Osteoblast (primary cell): ENCODE measurements at places on chromosomes 16 and 17.

DNA sequence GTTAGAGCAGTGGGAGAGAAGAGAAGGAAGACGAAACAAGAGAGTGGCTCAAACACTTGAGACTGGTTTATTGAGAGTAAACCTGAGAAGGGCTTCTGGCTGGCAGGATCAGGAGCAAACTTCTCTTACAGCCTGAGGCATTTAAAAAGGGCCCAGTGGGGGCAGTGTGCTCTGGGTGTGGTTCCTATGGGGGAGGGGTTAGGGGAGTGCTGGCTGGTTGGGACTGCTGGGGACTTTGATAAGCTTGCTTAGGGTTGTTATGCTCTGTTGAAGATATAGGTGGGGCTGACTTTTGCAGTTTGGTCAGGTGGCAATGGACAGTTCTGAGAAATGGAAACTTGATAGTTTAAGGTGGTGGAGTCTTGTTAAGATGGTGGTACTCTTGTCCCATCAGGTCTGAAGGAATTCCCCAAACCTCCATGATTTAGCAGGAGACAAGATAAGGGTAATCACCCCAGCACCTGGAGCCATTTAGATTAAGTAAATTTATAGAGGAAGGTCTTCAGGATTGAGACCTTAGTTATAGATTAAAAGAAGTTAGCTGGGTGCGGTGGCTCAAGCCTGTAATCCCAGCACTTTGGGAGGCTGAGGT is 79.3 kb downstream of the EMP2 start:
- DNase-seq = no peak

DNA sequence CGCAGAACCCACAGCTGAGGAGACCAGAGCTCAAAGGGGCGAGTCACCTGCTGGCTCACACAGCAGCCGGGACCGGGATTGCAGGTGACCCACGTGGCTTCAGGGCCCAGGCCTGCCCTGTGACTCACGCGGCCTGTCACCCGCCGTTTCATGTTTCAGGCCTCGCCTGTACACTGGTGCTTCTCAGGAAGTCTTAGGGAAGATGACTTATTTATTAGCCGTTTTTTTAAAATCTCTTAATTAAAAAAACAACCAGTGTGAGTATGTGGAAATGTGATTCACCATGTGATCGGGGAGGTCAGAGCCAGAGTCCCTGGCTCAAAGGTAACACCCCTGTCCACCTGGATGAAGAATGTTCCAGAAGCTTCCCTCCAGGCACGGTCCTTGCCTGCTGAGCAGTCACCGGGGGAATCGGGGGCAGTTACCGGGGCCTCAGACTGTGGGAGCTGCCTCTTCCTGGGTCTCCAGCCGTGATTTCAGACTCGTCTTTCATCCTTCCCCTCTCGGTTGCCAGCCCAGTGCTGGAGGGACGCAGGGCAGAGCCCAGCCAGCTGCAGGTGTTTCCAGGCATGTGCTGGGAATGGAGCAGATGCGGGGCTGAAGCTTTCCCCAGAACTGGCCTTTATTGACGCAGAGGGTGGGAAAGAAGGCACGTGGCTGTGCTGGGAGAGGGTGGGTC is 49.3 kb downstream of the CMIP start:
- peak; percentile 96 for DNase-seq

GRCh38 chr17:9371019-9371418 is 204.6 kb downstream of the STX8 start:
- DNase-seq = peak; percentile 77

DNA sequence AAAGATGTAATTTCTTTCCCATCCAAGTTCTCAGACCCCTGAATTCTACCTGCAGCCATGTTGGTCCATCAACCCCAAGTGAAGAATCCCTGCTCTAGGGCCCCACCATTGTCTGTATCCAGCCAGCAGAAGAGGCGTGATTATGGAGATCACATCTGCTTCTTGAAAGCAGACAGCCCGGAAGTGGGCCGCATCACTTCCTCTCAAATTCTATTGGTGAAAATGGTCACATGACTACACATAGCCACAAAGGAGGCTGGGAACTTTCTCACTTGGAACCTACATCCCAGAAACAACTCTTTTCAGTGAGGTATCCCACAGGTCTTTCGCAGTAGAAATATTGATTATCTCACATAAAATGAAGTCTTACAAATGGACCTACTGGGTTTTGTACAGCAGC is 40.1 kb downstream of the IL4R start:
- DNase-seq = no peak

DNA sequence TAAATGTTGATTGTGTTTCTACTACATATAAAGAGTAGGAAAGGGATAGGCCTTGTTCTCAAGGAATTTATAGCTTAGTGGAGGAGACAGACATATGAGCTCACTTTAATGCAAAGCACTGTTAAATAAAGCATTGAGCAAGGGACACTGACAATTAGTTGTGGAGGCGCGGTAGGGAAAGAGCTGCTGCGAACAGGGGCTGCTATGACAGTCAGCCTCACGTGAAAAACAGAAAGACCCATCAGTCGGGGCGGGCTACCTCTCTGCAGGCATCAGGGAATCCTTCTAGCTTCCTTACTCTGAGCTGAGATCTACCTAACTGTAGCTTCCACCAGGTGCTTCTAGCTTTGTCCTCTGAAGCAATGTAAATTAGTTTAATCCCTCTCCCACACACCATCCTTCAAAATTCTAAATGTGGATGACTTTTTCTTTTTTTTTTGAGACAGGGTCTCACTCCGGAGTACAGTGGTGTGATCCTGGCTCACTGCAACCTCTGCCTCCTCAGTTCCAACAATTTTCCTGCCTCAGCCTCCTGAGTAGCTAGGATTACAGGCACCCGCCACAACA is 129.9 kb upstream of the ZFHX3 start:
- no peak for DNase-seq
